Mammary epithelial cell (primary cell): ENCODE measurements at places on chromosomes 16 and 17. TPM values are rescaled to one million over a fixed set of nuclear protein-coding genes. Genes with fewer than 3 reads are reported as not detected.
A peak's percentile ranks its signal among the peaks of the same experiment; 100 is the strongest.

KRTAP9-4 gene
- not detected for total RNA-seq

DNA sequence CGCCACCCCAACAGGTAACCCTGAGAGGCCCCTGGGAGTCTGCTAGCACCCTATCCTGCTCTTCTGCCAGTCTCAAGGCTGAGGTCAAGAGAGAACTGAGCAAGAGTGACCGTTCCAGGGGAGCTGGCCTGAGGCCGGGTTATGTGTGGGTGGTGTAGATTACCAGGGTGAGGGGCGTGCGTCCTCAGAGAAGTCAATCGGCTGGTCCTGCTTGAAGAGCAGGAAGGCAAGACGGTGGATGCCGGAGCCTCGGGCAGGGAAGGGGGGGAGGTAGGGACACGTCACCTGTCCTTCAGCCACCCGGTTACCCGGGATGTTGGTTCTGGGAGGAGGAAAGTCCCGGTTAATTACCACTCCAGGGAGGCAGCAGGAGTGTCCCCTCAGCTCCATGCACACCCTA is 2.6 kb upstream of the TRIM65 start:
- DNase-seq: no peak

- DNase-seq: no peak
Measured at GRCh38 chr16:50708373-50709060, 15.1 kb downstream of the NOD2 start.

- DNase-seq: peak; percentile 57
Measured at GRCh38 chr16:82694239-82694874, 67.6 kb downstream of the CDH13 start.

DNA sequence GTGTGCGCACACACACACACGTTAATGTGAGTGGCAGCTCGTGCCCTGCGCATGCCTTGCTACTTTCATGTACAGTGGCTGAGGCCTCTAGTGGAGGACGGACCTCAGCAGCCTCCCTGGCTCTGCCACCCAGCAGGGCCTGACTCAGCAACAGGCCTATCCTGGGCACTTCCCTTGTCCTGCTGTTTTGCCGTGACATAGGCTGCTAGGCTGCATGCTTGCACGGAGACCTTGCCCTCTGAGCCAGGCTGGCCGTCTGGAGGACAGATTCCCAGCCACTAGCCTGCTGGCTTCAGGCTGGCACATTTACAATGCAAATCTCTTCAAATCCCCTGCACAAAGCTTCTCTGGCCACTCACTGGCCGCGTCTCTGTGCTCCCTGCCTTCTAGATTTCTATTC is 9.5 kb downstream of the RNF213 start:
- no peak for DNase-seq

DNA sequence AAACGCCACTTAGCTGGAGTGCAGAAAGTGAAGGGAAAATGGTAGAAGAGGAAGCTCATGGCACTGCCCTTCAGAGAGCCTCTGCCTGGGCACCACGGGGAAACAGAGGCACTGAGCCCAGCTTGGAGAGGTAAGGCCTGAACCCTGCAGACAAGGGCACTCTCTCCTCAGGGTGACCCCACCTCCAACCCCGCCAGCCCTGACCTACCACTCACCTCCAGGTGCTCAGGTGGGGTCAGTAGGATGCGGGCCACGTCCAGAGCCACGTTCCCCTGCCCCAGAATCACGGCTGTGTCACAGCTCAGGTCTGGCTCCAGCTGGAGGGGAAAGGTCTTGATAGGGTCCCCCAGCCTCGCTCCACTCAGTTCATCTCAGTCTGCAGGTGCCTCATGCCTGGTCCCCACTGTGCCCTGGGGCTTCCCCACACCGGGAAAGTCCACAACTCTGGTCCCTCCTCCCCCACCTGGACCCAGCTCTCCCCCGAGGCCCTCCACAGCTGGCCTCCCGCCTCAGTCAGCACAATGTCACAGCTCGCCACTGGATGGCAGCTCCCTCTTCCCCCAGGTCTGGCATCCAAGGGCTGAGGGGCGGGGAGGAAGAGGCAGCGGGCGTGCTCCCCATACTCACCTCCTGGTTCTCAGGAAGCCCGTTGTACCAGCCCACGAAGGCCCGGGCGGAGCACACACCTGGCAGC is 6.0 kb upstream of the GRIN2C start:
- no peak for DNase-seq

- DNase-seq: no peak
Measured at GRCh38 chr16:65876624-65877023, 489.9 kb upstream of the CDH5 start.

GRCh38 chr17:79750650-79751545 is 20.2 kb downstream of the ENPP7 start:
- no peak for DNase-seq

KRT222 gene
- total RNA-seq: 0.67 TPM

- no peak for DNase-seq
Measured at GRCh38 chr16:31888735-31889134, 15.1 kb downstream of the ZNF267 start.

DNA sequence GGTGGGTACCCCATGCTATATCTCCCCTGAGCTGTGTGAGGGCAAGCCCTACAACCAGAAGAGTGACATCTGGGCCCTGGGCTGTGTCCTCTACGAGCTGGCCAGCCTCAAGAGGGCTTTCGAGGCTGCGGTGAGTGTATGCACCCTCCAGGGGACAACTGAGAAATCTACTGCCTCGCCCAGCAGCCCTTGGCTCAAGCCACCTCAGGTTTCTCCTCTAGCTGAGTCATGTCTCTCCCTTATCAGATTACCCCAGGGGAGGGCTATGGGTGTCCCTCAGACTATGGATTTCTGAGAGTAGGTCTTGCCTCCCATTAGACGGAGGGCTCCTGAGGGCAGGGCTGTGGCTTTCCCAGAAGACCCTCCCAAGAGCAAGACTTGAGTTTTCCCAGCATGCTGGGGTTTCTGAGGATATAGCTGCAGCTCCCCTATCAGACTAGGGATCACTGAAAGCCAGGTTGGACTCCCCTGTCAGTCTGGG is 6.7 kb downstream of the NEK8 start:
- DNase-seq: peak; percentile 60

- DNase-seq: no peak
Measured at GRCh38 chr16:51193879-51194278, 42.8 kb upstream of the SALL1 start.

CLEC3A gene
- total RNA-seq: not detected in 2 replicates

DNA sequence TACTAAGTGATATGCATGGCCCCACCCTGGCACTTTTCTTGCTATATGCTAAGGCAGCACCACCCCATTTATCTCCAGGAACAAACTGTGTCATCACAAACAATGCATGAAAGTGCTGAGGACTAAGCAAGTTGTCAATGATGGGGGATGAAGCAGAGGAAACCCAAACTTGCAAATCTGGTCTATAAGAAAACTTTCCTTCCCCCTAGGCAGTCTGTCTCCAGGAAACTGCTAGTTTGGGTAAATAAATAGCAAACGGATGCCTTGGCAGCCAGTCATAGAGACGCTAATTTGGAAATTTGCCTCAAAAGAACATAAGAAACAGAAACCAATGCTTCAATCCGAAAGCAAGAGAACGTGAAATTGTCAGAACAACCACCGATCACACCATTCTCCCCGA is 5.6 kb upstream of the HSBP1 start:
- peak; percentile 78 for DNase-seq

C16orf95 gene
- 3.5 TPM for total RNA-seq

DNA sequence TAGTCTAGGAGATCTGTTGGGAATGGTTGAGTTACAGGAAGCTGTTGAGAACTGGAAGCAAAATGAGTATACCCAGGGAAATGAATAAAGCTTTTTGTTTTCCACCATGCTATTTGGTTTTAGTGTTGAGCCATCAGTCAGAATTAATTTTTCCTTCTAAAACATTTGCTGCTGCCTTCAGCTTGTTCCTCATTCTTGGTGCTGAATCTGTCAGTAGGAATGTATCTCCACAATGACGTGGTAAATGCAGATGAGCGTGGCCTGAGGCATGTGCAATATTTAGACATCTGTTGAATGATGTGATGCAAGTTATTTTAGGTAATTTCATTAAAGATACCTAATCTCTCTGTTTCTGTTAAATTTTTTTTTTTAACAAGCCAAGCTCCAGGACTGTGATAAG is 10.9 kb downstream of the HAPSTR1 start:
- DNase-seq: peak; percentile 76

DNA sequence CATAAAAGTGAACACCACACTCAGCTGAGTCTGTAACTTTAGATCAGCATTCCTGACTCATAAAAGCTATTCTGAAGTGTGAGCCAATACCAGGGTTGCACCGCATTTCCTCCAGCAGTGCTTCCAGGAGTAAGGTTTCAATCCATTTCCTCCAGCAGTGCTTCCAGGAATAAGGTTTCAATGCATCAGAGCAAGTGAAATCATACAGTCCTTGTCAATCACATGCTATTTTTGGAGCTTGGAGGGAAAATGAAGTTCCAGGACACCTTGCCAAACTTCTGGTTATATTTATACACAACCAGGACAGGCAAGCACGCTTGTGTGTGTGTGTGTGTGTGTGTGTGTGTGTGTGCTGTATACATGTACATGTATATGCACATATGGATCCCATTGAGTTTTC is 327.6 kb downstream of the GRIN2A start:
- peak; percentile 8 for DNase-seq

GRCh38 chr16:15450624-15451023 is 16.2 kb downstream of the BMERB1 start:
- DNase-seq: no peak

TRAF7 gene
- 96.1 and 110 TPM in 2 replicates for total RNA-seq
